ENCODE measurements at places on chromosomes 5 and 9.

GRCh38 chr5:148012801-148013200 lies 51.0 kb upstream of the SPINK5 start:
- no peak for DNase-seq

DNA sequence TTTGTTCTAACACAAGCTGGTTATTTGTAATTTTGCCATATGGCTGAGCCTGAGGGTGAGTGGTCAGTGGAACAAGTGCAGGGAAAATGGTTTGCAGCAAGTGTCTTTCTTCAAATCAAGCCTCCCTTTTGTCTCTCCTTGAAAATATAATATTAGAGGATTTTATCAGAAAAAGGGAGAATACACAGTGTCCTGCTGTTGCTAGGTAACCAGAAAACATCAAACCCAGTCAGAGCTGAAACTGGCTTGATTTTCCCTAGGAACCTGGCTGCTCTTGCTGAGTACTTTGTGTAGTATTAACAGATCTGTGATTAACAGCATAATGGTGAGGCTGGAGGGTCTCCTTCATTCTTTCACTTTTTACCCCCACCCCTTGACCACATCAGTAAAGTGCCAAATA lies 314.0 kb downstream of the ARHGEF28 start:
- DNase-seq, result no peak

GRCh38 chr9:83056174-83056573 lies 6.8 kb downstream of the RASEF start:
- DNase-seq, result no peak

- no peak for DNase-seq
Measured at GRCh38 chr5:156815988-156816599, 34.0 kb upstream of the PPP1R2B start.

DNA sequence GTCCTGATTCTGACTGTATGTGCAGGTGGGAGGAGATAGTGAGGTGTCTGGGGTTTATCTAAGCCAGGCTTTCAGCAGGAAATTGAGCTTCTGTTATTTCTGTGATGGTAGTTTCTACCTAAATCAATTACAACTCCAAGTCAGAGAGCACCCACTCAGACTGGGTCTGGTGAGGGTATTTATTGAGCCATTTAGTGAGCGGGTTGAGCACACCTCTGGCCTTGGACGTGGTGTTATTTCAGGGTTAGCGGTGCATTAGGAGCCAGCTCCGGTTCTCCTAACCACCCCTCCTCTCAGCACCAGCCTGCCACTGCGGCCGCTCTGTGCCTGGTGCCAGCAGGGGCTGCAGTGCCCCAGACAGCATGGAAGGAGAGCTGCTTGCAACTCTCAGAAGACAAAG lies 238.9 kb downstream of the CACNA1B start:
- DNase-seq, result no peak

DNA sequence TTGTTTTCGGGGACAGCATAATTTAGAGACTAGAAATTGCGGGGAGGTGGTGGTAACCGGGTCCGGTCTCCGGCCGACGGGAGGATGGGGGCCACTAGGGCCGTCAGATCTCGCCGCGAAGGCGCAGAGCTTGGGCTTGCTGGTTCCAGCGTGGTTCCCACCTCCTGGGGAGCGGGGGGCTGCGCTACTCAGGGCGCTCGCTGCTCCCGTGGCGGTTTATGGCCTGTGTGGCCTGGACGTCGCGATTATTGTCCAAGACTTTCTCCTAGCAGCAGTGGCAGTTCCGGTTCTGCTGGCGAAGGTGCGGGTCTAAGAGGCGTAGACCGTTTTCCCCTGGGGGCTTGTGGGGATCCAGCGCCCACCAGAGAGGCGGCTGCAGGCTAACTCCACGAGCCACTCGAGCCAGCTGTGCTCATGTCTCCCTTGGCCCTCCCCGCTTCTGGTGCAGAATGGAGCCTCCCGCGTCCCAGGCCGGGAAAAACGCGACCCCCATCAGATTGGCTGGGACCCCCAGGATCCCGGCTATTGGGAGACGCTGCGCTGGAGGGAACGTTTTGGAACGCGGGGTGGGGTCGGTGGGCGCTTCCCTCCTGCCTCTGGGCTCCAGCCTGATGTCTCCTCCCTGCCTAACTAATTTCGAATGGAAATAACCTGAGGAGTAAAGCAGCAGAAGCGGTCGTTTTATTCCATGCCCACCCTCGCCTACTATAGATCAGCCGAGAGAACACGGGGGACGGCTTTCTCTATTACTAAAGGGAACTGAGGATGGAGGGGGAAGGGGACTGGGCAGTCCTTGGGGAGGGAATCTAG lies 87.1 kb downstream of the ENTREP1 start:
- DNase-seq, result no peak

DNA sequence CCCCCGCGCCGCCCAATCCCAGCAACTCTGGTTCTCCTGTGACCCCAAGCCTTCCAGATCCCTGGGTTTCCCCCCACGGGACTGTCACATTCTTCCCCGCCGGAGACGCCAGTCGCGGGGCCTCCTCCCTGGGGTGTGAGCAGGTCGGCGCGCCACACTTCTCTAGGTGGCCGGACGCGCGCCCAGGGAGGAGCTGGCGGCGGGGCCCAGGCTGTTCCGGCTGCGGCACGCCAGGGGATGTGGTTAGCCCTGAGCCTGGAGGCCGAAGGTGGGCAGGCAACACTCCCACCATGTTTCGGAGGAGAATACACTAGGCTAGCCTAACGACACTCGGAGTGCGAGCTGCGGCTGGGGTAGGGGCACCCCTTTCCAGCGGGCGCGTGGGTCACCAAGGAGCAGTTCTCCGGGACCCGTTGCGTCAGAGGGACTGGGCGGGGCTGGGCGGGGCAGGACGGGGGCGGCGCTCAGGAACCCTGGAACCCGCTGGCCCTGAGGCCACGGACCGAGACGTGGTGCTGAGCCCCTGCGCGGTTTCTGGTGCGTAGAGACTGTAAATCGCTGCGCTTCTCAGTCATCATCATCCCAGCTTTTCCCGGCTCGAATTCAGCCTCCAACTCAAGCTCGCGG lies at the start of gene SLC27A6:
TSS of gene SLC27A6 (plus strand) at position 478 of the 627 bp plus-strand sequence. CDS start 650 bp downstream, outside the sequence.
- no peak for DNase-seq

- DNase-seq, result no peak
Measured at GRCh38 chr5:179342577-179342976, 2.7 kb downstream of the ADAMTS2 start.

GRCh38 chr9:82604947-82605656 lies 457.8 kb downstream of the RASEF start:
- no peak for DNase-seq

DNA sequence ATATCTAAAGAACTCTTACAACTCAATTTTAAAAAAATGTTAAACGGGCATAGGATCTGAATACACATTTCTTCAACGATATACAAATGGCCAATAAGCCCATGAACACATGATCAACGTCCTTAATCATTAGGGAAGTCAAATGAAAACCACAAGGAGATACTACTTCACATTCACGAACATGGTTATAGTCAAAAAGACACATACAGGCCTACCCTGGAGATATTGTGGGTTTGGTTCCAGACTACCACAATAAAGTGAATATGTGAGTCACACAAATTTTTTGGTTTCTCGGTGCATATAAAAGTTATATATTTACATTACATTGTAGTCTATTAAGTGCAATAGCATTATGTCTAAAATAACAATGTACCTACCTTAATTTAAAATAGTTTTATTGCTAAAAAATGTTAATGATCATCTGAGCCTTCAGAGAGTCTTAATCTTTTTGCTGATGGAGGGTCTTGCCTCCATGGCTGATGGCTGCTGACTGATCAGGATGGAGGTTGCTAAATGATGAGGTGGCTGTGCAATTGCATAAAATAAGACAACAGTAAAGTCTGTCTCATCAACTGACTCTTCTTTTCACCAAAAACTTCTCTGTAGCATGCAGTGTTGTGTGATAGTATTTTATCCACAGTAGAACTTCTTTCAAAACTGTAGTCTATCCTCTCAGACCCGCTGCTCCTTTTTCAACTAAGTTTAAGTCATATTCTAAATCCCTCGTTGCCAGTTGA lies 15.1 kb downstream of the AK3 start:
- DNase-seq, result no peak
